ENCODE measurements at places on chromosomes 3 and 15.

DNA sequence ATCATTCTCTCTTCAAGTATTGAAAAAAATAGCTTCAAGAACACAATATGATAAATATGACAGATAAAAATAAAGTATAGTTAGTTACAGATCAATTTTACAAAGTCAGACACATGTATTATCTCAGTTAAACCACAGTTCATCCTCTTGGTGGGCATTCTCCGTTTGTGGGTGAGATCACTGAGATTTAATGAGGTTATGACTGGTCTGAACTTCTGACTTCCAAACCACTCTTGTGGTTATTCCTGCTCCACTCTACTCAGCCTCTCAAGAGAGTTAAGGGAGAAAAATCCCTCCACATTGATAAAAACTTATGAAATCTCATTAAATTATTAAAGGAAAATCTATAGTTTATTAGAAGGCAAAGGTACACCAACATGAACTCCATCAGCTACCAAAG is 229.9 kb upstream of the LRTM1 start:
- DNase-seq: no peak

- no peak for DNase-seq
Observed at GRCh38 chr3:189727898-189728297, 96.7 kb downstream of the TP63 start.

DNA sequence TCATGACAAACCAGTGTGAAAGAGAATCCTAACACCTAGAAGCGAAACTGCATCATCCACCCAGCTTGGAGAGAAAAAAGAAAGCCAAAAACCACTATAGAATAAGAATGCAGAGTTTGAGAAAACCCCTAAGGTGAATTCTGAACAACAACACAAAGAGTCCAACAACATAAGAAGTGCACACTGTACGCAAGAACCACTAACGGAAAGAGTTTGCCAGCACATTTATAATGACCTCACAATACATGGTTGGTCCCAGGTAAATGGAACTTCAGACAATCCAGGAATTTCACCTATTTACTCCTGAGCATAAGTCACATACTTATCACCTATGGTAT is 128.3 kb upstream of the BHLHE40 start:
- no peak for DNase-seq

- no peak for DNase-seq
Observed at GRCh38 chr3:51717947-51718346, 11.1 kb downstream of the GRM2 start.

DNA sequence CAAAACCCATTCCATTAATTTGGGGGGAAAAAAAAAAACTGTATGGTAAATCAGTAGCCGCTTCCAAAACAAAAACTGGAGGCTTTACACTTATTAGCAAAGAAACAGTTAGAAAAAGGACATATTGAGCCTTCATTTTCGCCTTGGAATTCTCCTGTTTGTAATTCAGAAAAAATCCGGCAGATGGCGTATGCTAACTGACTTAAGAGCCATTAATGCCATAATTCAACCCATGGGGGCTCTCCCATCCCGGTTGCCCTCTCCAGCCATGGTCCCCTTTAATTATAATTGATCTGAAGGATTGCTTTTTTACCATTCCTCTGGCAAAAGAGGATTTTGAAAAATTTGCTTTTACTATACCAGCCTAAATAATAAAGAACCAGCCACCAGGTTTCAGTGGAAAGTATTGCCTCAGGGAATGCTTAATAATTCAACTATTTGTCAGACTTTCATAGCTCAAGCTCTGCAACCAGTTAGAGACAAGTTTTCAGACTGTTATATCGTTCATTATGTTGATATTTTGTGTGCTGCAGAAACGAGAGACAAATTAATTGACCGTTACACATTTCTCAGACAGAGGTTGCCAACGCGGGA is 9.4 kb upstream of the RPL24 start:
- no peak for DNase-seq

DNA sequence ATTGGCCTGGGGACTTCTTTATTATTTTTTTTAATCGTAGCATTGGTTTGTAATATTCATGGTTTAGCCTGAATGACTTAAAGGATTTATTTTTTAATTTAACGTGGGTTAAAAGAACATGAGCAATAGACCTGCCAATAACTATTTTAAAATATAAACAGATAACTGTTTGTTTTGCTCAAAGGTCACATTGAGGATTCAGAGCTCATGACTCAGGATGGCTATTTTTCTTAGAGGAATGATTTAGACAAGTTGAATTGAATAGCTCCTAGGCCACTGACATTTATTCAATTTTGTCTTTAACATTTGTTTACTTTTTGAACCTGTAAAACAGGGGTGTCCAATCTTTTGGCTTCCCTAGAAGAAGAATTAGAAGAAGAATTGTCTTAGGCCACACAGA is 68.5 kb downstream of the ITPR1 start:
- no peak for DNase-seq

DNA sequence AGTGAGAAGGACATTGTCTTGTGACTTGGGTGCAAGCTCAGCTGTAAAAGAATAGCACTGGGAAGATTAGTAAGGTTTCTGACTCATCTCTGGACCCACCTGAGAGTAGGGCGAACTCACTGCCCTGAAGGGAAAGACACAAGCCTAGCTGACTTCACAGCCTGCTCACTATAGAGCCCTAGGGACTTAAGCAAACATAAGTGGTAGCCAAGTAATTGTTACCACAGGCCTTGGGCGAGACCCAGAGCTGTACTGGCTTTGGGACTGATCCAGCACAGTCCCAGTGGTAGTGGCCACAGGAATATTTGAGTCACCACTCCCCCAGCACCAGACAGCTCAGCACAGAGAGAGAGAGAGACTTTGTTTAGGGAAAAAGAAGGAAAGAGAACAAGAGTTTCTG is 429.9 kb downstream of the TBL1XR1 start:
- peak; percentile 49 for DNase-seq

DNA sequence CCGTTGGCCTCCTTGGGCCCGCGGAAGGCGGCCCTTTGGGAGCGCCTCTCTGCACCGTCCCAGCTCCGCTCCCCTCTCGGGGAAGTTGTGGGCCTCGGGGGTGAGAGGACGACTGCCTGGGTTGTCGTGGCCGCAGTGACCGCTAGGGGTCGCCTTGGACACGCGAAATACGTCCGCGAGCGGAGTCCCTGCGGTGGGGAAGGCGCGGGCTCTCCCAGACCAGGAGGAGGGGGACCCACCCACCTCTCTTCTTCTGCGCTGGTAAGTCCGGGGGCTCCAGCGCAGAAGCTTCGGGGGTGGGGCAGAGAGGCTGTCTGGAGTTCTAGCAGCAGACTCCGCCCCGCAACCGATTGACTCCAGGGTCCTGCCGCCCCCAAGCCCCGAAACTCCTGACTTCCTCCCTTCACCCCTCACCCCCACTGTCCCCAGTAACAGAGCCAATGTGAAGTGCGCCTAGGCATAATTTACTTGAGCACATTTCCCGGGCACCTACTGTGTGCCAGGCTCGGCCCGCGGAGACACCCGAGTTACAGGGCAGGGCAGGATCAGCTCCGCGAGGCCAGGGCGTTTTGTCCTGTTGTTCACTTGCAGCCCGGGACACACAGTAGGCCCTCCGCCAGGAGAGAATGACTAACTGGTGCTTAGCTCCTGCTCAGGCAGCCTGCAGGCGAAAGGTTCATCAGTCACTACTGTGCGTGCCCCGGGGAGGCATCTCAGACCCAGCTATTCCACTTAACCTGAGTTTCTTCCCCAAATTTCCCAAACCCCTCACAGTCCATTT is 32.8 kb downstream of the DNASE1L3 start:
- peak; percentile 45 for DNase-seq

DNA sequence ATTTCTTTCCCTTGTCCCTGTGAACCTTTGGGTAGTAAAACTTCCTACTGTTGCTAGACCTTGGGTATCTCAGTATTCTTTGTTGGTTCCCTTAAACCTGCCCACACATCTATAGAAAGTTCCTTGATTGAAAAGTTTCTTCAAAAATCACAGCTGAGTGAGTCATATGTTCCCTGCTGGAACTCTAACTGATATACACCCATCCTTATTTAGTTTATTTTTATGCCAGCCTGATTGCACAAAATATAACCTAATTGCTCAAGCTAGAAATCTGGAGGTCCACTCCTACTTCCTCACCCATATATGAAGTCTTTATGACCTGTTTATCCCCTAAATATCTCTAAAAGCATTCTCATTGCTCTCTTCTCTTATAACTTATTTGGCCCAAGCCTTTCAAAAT is 13.7 kb upstream of the GJD2 start:
- DNase-seq: no peak

GRCh38 chr3:140420621-140421357 is 257.1 kb upstream of the TRIM42 start:
- no peak for DNase-seq

GRCh38 chr3:40088527-40089170 is 220.9 kb upstream of the EIF1B start:
- no peak for DNase-seq

GRCh38 chr3:111538111-111538510 is 3.9 kb upstream of the CD96 start:
- DNase-seq: no peak

DNA sequence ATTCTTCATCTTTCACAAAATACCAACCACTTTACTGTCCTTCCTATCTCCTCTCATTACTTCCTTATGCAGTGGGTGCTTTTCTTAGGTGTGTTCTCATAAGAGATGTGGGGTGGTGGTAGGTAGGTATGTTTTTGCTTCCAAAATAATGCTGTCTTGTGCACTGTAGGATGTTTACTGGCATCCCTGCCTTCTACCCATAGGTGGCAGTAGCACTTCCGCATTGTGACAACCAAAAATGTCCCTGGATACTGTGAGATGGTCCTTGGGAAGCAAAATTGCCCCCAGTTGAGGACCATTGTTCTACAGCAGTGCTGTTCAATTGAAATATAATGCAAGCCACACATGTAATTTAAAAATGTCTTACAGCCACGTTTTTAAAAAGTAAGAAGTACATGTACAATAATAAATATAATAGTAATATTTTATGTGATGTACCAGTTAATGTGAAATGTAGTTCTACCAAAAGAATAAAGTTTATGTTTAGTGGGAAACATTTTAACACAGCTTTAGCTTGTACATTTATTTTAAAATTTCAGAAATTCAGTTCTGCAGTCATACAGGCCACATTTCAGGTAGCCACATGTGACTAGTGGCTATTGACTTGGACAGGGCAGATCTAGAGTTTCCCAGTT is 75.2 kb downstream of the NEO1 start:
- DNase-seq: no peak

- no peak for DNase-seq
Observed at GRCh38 chr3:125116311-125117080, 60.7 kb upstream of the HEG1 start.

DNA sequence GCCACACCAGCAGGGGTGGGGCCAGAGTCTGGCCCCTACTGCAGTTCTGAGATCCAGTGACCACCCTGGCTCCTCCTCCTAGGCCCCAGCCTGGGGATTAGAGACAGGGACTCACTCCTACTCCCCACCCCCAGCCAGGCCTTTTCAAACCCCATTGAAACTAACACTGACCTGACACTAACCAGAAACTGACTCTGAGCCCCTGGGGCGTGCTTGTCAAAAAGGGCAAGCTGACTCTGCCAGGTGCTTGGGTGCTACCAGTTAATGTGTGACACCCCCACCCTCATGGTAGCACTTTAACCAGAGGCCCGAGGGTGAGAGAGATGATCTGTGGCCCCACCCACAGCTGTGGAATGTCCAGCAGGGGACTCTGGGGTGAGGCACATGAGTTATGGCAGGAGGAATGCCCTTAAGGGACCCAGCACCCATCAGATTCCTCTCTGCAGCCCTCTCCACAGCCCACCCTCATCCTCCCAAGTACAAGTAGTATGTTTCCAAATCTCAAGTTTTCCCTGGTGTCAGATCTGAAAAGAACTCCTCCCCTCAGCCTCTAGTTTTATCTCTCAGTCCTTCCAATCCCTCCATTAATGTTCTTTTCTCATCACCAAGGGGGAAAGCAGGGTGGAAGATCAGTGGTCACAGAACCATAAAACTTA is 1.4 kb downstream of the PTH1R start:
- no peak for DNase-seq

GRCh38 chr15:72281713-72282112 is 9.4 kb upstream of the PARP6 start:
- DNase-seq: no peak

- no peak for DNase-seq
Observed at GRCh38 chr15:98903377-98904018, 104.1 kb downstream of the PGPEP1L start.

DNA sequence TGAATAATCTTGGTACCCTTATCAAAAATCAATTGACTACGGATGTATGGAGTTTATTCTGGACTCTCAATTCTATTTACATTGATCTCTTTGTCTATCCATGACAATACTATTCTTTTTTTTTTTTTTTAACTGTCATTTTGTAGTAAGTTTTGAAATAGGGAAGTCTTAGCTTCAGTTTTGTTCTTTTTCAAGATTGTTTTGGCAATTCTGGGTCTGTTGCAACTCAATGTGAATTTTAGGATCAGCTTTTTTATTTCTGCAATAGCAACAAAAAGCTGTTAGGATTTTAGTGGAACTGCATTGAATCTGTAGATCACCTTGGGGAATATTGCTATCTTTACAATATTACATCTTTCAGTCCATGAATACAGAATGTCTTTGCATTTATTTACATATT is 21.4 kb downstream of the BTLA start:
- no peak for DNase-seq

- DNase-seq: no peak
Observed at GRCh38 chr3:115062009-115062408, 85.1 kb downstream of the ZBTB20 start.

GRCh38 chr3:71033681-71034220 is 549.8 kb downstream of the FOXP1 start:
- no peak for DNase-seq

DNA sequence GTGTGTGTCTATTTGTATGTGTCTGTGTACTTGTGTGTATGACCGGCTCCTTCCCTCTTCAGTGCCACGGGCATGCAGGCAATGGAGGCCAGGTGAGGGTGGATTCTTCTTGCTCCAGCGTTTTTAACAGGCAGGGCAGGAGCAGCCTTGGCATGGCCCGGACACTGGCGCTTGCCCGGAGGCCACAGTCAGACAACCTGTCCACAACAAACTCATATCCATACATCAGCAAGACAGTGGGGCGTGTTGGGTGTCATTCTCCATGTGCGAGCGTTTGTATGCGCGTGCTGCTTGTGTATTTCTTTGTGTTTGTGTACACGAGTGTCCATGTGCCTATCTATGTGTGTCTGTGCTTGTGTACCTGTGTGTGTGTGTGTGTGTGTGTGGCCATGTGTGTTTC is 29.8 kb downstream of the PTH1R start:
- no peak for DNase-seq

GRCh38 chr3:116281313-116282143 is 163.8 kb downstream of the LSAMP start:
- no peak for DNase-seq

DNA sequence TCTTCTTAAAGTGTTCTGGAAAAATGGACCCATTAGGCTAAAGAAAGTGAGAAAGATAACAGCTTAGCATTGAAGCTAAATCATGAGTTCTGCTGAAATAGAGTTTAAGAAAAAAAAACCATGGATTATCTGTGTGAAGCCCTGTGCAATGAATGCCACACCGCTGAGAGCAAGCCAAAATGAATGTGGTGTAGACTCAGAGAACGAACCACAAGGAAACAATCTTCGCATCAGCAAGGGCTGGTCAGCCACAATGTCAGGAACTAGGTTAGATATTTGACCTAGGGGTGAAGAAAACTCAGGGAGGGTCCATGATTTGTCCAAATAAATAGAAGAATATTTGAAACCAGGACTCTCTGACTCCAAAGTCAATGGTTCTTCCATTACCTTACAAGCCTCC is 91.4 kb upstream of the MEX3B start:
- DNase-seq: no peak

- no peak for DNase-seq
Observed at GRCh38 chr3:17508180-17508752, 234.2 kb downstream of the TBC1D5 start.

Data from GOT3 (cell line).